ENCODE measurements at places on chromosomes 11 and 22.

GRCh38 chr11:18000760-18001159, 12.1 kb downstream of the SERGEF start:
- DNase-seq, result no peak

DNA sequence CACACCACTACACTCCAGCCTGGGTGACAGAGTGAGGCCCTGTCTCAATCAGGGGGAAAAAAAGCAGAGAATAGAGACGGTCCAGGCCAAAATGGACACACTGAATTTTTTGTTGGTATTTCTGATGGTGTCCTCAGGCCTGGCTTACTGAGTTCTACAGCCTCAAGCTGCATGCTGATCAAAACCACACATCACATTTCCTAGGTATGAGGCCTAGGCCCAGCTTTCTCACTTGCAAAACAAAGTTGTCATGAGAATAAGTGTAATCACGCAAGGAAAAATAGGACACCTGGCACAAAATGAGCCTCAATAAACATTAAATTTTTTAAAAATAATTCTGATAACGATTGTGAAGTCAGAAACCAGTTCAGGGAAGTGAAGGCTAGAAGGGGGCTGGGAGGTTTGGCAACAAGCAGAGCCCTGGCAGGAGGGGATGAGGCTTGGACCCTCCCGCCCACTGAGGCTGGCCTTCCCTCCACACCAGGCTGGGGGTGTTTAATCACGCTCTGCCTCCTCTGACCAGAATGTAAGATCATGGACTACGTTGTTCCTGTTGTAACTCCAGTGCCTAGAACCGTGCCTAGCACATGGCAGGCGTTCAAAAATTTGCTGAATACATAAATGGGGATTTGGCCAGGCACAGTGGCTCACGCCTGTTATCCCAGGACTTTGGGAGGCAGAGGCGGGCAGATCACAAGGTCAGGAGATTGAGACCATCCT, 18.1 kb downstream of the PACSIN2 start:
- DNase-seq, result no peak

DNA sequence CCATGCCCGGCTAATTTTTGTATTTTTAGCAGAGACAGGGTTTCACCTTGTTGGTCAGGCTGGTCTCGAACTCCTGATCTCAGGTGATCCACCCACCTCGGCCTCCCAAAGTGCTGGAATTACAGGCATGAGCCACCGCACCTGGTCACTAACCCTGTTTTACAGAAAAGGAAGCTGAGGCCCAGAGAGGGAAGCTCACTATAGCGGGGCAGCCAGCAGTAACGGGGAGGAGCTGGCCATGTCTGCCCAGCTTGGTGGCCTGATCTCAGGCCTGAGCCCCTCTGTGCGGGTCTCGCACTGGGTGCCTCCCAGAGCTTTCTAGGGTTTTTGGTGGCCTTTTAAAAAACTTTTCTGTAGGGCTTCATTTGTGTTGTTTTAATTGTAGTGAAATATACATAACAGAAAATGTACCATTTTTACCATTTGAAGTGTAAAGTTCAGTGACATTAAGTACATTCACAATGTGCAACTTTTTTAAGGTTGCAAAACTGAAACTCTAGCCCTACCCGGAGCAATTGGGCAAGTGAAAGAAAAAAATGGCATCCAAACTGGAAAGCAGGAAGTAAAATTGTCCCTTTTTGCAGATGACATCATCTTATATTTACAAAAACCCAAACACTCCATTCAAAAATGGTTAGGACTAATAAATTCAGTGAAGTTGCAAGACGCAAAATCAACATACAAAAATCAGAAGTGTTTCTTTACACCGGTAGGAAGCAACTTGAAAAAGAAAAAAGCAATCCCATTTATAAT, 14.5 kb upstream of the CYTH4 start:
- DNase-seq, result no peak

GRCh38 chr11:131109257-131109656, 193.0 kb upstream of the SNX19 start:
- no peak for DNase-seq

DNA sequence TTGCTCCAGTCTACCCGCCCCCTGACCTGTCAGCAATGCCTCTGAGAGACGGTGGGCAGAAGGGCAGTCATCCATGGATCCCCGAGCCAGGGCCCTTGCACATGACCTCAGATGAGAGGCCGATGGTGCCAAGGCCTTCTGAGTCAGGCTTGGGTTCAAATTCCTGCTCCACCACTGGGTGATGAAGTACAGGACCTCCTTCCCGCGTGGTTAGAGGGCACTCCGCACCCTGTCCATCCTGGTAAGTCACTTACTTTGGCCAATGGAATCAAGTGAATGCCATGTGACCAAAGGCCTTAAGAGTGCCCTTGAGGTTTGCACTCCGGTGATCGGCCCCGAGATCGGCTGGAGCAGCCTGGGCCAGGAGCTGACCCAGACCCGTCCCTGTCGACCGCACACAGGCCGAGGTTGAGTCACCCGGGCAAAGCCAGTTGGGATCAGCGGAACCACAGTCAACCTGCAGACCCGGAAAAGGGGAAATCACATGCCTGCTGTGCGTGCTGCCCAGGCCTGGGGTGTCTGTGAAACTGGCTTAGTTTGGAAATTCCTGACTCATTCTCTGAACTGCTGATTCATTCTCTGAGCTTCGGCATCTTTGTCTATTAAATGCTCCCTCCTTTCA, 48.9 kb downstream of the RTL6 start:
- peak; percentile 6 for DNase-seq

GRCh38 chr11:62792202-62792575, 383 bp upstream of the TMEM223 start:
- no peak for DNase-seq

DNA sequence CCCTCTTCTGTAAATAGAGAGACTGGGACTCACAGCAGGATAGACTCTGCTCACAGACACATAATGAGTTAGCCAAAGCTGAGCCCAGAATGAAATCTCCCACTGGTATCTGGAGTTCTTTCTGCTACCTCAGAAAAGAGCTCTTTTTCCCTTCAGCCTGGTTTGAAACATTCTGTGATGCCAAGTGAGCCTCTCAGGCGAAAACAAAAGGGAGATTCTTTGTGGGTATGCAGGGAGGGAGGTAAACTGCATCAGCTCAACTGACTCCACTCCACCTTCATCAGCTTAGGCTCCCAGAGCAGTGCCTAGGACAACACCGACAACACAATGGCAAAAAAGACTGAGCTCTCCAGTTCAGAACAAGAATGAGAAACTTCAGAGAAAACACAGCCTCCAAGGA, 55.1 kb upstream of the SCUBE2 start:
- no peak for DNase-seq

DNA sequence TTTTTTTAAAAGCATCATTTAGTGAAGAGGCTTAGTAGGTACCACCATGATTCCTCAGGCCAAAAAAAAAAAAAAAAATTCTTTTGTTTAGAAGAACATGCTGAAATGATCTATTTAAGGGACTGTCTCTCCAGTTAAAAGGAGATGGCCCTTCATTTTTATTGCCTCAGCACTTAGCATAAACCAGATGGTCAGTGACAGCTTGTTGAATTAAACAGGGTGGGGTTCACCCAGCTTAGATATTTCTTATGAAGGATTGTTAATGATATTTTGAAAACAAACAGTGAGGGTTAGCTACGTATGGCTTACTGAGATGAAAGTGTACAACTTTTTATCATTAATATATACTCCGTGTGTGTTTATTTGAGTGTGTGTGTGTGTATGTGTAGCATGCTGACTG, 203.7 kb downstream of the FAM181B start:
- DNase-seq, result no peak

DNA sequence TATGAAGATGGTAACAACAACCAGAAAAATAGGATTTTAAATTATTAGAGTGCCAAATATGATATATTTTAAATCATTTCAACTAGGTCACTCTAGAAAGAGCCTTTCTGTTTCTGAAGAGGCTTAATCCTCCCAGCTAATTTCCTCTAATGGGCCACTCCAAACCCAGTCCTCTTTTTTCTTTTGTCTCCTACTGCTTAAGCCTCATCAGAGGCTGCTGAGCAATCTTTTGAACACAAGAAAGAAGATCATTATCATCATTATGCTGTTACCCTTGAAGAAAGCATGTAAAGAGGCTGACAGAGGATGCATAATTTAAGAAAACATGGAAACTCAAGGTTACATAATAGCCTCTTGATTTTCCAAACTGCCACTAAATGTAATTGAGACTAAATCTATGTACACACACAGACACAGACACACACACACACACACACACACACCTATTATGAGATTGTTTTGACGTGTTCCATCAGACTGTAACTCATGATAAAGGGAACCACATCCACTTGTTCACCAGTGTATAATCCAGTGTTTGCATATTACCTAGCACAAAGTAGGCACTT, 519.6 kb downstream of the METTL15 start:
- no peak for DNase-seq

DNA sequence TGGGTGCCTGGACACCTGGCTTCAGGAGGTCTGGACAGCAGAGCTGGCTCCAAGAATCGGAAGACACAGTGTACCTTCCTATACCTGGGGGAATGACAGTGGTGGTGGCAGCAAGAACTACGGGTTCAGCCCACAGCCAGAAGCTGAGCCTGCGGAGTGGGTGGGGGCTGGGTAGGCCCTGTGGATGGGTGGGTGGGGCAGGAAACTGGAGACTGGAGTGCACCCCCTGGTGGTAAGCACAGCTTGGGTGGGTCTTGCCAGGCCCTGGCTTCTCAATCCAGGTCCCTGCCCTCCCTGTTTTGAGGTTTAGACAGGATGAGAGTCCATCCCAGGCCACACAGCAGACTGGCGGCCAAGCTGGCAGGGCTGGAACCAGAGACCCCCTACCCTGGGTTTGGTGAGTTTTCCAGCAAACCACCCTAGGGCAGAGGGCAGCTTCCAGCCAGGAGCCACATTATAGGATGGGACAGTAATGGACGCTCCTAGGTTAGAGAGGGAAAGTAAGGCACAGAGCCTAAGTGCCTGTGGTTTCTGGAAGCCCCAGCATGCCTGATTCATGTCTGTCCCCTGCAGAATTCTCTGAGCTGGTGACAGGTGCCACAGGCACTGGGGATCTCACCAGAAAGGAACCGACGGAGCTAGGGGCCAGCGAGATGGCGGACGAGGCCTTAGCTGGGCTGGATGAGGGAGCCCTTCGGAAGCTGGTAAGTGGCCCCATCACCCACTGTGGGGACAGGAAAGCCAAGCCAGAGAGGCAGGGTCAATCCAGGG, 1.7 kb downstream of the SMTN start:
- DNase-seq, result no peak

GRCh38 chr11:14418801-14419417, 59.9 kb upstream of the RRAS2 start:
- DNase-seq, result peak; percentile 30

DNA sequence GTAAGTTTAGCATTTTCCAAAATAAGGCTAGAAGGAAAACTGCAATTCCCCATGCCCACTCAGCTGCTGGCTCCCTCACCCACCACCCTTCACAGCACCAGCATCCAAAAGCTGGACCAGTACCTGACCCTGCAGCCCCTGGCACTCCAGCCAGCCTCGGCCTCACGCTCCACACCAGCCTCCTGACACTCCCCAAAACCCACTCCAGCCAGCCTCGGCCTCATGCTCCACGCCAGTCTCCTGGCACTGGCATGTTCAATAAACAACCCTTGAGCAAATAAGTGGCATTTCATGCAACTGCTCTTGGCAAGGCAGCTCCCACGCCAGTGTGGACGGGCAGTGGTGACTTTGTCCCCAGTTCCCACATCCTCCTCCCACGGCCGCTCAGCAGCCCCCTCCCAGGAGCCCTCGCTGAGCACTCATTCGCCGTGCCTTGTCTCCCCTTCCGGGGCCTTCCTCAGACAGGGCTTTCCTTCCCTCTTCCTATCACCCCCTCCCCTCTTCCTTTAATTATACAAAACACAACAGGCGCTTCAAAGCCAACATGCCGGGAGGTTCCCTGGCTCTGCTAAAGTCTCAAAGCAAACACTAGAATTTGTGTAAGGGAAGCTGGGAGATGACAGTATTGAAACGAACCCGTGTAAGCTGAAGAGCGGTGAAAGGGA, 6.8 kb downstream of the TOLLIP start:
- DNase-seq, result no peak

DNA sequence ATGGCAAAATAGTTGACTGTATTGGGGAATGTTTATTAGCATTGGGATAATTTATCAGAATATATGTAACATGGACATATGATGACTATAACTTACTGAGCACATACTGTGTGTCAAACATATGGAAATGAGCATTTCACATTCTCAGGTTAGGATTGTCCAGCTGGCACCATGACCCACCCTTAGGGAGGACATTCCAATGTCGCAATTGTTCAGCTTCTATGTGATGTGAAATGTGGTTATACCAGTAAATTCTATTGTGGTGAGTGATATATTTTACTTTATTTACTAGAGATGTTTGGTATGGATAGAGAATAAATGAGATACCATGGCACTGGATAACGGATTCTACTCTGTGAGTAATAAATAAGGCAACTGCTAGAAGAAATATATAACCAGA, 50.4 kb downstream of the OR4A47 start:
- no peak for DNase-seq

- DNase-seq, result no peak
These were observed 51.5 kb upstream of the PPARA start for GRCh38 chr22:46098525-46099475.

DNA sequence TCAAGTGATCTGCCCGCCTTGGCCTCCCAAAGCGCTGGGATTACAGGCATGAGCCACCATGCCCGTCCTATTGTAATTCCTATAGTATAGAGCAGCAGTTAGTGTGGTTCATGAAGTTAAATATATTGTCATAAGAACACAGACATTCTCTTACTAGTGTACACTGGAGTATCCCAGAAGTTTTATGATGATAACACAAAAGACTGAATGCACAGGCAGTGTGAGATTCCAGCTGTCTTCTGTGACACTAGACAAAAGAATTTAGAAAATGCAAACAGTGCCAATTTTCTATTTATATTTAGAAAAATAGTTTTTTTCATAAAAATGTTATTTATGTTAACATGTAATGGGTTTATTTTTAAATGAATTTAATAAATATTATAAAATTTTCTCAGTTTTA, 39.4 kb upstream of the RBX1 start:
- no peak for DNase-seq

Measured in NCI-H226 (cell line).